NCI-H2107 (cell line): ENCODE measurements at places on chromosomes 16 and 17.

- peak; percentile 43 for DNase-seq
These were observed 14.4 kb upstream of the CBX8 start for GRCh38 chr17:79811011-79811867.

- no peak for DNase-seq
These were observed 11.0 kb upstream of the LCMT1 start for GRCh38 chr16:25100511-25100910.

GRCh38 chr17:65707780-65708179 is 146.3 kb upstream of the AXIN2 start:
- no peak for DNase-seq

DNA sequence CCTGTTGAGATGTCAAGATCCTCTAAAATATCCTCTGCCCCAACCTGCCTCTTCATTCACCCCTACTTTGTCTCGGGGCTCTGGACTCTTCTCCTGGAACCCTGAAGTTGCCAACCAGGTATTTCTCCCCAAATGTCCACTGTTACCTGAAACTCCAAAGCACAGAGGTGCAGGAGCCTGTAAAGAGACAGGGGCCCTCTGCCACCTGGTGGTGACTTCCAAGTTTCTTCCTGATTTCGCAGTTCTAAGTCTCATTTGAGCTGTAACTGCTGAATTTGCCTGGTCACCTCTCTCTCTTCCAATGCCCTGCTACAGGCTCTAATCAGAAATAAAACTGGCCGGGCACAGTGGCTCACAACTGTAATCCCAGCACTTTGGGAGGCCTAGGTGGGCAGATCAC is 77.1 kb upstream of the RCVRN start:
- no peak for DNase-seq

- no peak for DNase-seq
These were observed 3.8 kb upstream of the NPB start for GRCh38 chr17:81898029-81898866.

- DNase-seq: no peak
These were observed 159.4 kb upstream of the ZNF267 start for GRCh38 chr16:31713945-31714902.

DNA sequence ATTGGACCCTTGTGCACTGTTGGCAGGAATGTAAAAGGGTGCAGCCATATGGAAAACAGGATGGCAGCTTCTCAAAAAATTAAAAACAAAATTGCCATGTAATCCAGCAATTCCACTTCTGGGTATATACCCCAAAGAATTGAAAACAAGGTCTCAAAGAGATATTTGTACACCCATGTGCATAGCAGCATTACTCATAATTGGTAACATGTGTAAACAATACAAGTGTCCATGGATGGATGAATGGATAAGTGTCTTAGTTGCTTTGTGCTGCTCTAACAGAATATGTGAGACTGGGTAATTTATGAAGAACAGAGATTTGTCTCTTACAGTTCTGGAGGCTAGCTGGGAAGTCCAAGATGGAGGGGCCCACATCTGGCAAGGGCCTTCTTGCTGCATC is 3.8 kb upstream of the RUNDC3A start:
- DNase-seq: no peak

DNA sequence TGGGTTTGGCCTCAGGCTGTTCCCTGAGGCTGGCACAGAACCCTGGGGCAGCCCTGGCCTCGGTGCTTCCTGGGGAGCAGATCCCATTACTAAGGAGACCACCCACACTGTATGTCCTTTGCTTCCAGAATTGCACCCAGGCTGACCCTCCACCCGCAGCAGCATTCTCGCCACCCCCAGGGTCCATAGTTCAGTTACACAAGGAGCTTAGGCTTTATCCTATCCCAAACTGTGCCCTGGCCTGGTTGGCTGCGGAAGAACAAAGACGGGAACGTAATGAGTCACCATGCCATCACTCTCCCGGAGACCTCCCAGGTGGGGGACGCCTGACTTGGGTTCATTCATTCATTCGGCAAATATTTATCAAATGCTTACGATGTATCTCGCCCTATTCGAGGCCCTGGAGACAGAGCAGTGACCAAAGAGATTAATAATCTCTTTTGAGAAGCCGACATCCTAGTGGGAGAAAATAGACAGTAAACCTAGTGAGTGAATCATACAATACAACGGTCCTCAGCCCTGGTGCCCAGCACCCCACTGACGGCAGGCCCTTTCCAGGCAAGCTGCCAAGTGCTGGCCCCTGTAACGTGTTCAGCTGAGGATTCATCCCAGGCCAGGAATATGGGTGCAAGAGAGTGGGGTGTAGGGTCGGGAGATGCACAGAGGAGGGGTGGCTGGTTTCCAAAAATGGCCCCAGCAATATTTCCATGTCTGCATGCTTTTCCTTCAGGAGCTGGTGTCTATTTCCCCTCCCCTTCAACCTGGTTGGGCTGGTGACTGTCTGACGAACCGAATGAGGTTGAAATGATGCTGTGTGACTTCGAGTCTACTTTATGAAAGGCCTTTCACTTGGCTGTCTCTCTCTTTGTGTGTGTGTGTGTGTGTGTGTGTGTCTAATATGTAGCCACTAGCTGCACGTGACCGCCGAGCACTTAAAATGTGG is 134.2 kb downstream of the MGAT5B start:
- no peak for DNase-seq

GRCh38 chr16:4979736-4980660 is 21.9 kb downstream of the SEC14L5 start:
- DNase-seq: no peak

DNA sequence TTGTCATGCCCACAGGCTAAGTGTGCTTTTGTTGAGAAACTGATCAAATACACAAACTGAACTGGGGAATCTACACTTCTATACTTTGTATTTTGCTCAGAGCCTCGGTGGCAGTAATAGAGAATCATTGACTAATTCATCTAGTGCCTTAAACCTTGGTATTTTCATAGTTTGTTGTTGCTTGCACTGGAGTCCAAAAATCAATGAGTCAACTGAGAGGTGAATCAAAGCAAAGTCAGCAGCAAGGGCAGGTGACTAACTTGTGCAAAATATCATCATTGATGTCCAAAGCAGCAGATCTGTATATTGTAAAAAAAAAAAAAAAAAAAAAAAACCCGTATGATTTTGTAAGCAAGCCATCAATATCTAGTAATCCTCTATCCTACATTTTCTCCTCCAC is 296.4 kb downstream of the MAP2K6 start:
- DNase-seq: no peak

GRCh38 chr16:27691721-27692120 is 141.8 kb downstream of the KATNIP start:
- no peak for DNase-seq

- DNase-seq: no peak
These were observed 112.6 kb downstream of the IRF8 start for GRCh38 chr16:86011532-86011931.

DNA sequence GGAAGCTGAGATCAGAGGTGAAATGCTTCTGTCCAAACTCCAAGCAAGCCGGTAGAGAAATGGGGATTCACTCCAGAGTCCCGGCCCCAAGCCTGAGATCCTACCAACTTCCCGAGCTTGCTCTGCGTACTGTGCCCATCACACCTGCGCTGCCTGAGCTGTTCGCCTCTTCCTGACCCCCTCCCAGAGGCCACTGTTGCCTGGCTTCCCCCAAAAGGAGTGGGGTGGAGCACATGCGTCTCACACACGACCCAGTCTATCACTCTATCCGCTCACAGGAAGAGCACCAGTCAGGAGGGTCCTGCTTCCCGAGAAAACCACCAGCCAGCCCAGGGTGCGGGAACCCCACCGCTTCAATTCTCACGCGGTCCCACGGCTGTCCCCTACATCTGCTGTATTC is 13.5 kb upstream of the C16orf95 start:
- no peak for DNase-seq

DNA sequence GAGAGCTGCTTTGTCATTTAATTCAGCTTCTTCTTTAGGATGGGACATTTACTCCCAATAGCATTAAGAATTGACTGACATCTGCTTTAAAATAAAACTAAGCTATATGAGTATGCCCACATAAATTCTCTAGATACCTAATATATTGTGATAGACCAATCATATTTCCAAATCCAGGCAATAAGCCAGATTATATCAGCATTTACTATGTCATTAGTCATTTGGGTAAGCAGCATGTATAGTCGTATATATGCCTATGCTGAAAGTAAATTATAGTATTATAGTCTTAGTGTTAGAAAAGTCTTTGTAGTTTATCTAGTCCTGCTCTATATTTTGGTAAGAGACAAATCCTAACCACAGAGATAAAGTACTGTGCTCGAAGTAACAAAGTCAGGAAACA is 958.1 kb downstream of the KCNJ2 start:
- DNase-seq: no peak

DNA sequence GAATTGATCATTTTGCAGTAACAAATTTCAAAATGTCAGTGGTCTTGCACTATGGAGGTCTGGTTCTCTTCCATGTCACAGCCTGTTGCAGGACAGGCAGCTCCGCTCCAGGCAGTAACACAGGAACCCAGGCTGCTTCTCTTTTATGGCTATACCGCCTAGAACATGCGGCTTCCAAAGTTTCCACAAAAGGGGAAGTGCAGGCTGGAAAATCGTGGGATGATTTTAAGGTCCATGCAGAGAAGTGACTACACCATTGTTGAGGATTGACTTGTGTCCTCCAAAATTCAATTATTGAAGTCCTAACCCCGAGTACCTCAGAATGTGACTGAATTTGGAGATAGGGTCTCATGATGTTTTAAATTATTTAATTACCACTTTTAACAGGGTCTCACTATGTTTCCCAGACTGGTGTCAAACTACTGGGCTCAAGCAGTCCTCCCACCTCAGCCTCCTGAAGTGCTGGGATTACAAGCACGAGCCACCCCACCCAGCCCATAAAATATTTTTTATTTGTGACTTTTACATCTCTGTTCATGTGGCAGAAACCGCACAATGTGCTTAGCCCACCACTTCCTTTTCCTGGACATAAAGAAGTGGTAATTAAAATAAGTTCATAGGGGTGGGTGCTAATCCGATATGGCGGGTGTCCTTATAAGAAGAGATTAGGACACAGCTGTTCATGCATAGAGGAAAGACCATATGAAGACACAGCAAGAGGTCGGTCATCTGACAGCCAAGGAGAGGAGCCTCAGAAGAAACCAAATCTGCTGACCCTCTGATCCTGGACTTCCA is 279.2 kb upstream of the RPL38 start:
- no peak for DNase-seq

DNA sequence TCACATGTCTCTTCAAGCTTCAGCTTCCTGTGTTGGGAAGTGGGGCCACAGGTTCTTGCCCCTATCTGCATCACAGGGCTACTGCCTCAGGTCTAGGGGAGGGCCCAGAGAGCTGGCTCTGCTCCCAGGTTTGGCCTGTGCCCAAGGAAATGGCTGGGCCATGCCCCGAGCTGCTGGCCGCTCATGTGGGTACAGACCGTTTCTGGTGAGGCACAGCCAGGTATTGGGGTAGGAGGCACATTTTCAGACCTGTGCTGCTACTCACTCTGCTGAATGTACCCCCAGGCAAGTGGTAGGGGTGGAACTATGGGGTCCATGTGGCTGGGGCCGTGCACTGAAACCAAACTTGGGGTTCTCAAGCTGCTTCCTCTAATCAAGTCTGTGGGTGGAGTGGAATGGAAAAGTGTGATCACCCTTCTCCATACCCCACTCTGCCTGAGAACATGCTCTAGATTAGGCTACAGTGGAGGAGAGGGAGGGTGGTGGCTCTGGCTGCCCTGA is 4.6 kb downstream of the GAS2L2 start:
- DNase-seq: no peak

- DNase-seq: no peak
These were observed 2.1 kb downstream of the CLDN7 start for GRCh38 chr17:7260151-7260550.

DNA sequence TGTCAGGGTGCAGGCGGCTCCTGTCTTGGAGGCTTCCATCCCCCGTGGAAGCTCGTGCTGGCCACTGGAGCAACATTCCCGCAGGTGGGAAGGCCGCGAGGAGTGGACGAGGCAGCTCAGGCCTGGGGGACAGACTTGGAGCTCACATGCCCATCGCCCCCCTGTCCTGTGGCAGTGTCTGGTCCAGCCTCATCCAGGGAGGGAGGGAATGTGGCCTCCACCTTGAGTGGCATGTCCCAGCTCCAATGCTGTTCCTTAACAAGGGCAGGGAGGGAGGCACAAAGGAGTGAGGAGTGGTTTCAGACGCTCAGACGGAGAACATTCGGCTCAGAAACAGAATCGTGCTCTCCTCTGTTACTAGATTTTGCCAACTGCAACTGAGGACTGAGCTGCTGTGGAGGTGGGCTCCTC is 159.4 kb upstream of the CHMP6 start:
- DNase-seq: peak; percentile 25

- no peak for DNase-seq
These were observed 44.7 kb downstream of the RPH3AL start for GRCh38 chr17:307741-308507.

- no peak for DNase-seq
These were observed 2.0 kb downstream of the CRYM start for GRCh38 chr16:21276090-21276489.

GRCh38 chr16:55494994-55495421 is 13.9 kb upstream of the LPCAT2 start:
- no peak for DNase-seq

DNA sequence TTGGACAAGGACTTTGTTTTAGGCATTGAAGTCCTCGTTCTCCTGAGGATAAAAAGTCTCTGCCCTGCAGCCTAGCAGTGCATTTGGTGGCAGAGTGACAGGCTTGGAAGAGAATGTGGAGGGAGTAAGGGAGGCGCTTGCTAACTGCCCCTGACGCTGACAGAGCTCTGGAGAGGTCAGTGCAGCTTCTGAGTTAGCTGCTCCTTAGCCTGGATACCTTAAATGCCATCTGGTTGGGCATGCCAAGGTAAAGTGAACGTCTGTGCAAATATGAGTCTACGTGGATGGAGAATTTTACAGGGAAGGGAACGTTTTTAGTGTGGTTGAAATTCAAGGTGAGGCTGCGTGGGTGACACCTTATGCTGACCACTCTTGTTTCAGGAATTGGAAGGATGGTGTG is 44.4 kb downstream of the SEC14L1 start:
- no peak for DNase-seq

DNA sequence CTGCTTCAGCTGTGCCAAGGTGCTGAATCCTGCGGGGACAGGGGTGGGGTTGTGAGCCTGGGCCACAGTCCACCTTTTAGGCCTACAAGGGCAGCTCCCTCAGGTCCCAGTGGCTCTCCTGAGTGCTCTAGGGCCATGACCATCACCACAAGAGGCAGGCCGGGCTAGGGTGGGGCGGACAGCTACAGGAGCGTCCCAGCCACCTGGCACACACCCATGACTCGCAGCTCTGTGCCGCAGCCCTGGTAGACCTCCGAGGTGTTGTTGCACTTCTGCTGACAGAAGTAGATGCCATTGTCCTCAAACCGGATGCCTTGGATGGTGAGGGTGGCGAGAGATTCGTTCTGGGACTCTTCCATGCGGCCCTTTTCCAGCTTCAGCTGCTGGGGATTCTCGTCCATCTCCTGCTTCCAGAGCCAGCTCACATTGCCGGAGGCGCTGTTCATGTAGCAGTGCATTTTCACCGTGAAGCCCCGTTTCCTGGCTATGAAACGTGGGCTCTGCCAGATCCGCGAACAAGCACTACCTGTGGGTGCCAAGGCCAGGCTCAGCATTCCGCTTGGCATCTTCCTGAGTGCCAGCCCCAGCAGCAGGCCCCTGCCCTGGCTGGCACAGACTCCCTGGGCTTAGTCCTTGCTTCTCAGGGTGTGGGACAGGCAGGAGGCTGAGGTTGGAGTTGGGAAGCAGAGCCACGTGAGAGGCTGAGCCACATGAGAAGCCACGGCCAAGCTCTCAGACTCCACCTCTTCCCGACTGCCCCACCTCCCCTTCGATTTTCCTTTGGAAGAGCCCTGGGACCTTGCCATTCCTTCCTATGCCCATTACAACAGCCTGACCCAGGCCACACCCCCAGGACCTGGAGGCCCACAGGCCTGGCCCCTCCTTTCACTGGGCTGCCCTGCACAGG is 2.0 kb downstream of the CD79B start:
- no peak for DNase-seq
